ENCODE measurements at places on chromosomes 4 and X.

DNA sequence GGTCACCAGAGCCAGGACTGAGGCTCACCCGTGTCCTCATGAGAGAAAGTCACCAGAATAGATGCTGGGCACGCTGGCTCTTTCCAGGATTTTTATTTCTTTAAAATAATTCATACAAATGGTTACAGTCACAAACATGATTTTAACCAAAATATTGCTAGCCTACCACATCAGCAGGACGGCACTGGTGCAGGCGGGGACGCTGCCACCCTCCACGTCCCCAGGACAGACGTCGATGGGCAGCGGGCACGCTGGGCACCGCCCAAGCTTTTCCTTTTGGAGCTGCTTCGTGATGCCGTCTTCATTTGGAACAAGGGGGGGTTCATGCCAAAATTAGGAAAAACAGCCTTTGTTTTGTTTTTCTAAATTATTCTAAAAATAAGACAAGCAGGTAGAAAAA lies 37.6 kb downstream of the CTBP1 start:
- DNase-seq, result no peak

DNA sequence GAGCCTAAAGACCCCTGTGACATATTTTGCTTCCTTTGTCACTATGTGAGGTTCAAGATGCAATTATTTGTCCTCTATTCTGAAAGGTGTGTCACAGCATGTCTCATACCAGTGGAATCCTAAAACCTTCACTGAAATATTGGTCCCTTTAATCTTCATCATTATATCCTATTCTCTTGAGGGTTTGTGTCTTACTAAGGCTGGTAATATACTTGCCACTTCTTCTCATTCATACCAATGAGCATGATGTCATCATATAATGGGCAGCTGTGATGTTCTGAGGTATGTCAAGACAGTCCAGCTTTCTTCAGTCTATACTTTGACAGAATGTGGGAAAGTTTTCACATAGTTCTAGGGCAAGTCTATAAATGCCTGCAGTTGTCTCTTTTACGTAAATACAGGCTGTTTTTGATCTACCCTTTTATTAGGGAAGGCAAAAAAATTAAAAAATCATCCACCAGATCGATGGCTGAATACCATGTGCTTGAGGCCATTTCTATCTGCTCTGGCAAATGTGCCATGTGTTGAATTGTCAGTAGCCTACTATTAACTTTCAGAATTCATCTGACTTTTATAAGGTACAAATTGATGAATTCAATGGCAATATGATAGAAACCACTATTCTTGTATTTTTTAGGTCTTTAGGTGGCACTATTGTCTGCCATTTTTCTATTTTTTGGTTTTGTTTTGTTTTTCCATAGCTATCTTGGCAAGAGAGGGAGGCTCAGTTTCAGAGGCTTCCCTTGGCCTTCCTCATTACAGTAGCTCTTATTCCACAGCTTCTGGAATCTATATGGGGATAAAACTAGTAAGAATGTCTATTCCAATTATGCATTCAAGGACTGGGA lies 209.0 kb downstream of the PPARGC1A start:
- no peak for DNase-seq

- DNase-seq, result no peak
These were observed 718.7 kb upstream of the MAGEB2 start for GRCh38 chrX:29496636-29497180.

GRCh38 chr4:167555338-167556022 lies 321.2 kb upstream of the SPOCK3 start:
- no peak for DNase-seq

GRCh38 chr4:13922459-13922858 lies 294.9 kb upstream of the BOD1L1 start:
- no peak for DNase-seq

DNA sequence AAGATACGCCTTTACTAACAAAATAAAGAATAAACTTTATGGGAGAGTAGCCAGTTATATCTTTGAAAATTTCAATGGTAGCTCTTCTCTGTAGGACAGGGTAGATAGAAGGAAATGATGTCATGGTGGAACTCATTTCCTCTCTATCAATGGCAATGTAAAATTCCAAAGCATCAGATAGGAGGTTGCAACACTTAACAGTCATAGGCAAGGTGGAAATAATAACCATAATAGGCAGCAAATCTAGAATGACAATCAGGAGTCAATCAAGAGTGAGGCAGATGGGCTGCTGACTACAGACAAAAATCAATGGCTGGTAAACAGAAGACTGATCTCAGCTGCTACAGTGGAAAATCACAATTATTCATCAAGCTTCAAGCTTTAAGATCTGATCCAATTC lies 53.9 kb upstream of the TET2 start:
- DNase-seq, result no peak

DNA sequence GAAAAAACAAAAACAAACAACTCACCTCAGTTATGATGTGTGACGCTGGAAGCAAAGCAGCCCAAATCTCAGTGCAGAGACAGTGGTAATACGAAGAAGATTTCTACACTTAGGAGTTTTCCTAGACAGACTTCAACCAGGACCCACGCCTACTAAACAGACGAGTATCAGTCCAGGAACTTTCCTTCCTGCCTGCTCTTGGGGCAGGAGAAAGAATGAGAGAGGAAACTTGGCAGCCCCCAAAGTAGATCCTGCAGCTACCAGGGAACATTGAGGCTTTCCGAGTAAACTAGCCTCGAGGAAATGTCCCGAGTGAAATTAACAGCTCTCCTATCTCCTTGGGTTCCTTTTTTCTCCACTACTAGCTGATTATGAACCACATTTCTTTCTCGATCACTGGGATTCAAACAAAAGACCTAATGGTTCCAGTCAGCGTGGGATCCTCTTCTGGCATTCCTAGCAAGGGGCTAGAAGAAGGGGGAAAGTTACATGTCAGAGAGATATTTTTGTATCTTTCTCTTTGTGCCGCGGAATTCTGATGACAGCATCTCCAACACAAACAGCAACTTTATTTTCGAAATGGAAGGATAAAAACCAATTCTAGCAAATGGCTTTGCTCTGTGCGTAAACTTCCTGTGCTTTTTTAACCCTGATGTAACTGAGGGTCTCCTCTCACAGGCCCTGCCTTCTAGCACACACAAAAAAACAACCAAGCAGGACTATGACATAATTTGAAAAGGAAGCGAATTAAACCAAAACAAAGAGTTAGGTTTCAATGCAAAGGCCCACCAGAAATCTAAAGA lies 53.2 kb downstream of the PPM1K start:
- DNase-seq, result no peak

DNA sequence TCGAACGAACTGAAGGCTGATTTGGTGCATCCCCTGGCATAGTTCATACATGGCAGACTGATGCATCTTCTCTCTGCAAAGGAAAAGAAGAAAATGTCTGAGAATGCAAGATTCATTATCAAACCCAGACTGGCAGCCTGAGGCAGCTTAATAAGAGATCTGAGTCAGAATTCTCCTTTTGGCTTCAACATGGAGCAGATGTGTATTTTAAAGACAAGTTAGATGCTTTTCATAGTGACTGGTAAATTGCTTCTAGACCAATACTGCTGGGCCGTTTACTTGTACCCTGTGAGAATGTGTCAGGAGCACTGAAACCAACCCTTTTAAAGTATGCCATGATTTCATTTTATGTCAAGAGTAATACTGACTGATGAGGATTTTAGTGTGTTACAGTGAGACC lies 322.0 kb downstream of the NR3C2 start:
- no peak for DNase-seq

DNA sequence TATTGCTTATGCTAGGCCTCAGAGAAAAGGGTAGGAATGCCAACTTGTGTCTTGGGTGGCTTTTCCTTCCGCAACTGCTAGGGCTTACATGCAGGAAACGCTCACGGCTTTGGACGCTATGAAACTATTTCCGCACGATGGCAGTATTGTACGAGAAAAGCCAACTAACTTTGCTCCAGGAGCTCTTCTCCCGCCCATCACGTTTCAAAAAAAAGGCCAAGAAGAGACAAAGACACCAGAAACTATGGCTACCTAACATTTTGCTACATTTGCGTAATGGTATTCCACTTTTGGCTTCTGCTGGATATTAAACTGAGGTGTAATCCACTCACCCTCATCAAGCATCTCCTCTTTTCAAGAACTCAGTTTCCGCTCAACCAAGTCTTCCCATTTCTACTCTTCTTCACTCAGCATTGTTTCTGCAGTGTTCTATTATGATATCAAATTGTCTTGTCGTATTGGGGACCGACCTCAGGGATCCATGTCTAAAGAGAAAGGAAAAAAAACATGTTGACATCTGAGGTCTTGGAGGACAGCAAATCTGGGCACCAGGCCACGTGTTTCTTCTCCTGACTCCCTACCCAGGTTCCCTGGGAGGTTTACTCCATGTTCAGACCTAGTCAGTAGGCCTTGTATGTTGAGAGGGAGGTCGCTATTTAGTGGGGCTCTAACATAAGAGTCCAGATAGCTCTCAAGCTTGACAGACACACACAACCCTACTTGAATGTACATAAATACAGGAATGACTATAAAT lies 239.4 kb upstream of the STK26 start:
- no peak for DNase-seq

DNA sequence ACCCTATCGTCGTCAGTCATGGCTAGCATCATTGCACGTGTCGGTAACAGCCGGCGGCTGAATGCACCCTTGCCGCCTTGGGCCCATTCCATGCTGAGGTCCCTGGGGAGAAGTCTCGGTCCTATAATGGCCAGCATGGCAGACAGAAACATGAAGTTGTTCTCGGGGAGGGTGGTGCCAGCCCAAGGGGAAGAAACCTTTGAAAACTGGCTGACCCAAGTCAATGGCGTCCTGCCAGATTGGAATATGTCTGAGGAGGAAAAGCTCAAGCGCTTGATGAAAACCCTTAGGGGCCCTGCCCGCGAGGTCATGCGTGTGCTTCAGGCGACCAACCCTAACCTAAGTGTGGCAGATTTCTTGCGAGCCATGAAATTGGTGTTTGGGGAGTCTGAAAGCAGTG lies 1.6 kb downstream of the ZCCHC12 start:
- no peak for DNase-seq

DNA sequence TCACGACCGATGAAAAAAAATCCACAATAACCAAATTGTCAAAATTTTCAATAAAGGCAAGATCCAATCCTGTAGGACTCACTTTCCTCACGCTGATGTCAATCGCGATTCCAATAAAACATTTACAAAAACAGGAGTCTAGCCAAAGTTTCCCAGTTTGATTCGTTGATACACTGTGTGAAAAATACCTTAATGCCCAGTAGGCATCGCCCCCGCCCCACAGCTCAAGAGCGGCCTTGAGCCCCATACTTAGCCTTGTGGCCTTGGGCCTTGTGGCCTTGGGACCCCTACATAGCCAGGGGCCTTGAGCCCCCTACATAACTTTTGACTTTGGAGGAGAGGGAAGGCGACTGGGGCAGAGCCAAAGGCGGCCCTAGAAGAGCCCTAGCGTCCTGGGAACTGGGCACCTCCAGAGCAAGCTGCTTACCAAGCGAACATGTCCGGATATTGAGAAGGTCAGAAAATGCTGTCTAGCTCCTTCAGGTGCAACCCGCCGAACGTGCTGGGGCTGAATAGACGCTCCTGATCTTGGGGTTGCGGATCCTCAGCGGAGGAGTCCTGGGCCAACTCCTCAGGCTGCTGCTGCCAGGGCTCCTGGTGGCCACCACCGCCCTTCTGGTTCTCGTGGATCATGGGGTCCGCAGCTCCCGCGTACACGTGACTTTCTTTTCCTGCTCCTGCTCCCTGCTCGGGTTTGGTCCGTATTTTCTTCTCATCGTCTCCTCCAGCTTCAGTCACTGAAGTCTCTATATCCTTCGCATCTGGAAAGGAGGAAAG lies 62.9 kb downstream of the RHOXF2B start:
- DNase-seq, result no peak

GRCh38 chrX:141669689-141670088 lies 28.9 kb downstream of the SPANXD start:
- DNase-seq, result no peak

DNA sequence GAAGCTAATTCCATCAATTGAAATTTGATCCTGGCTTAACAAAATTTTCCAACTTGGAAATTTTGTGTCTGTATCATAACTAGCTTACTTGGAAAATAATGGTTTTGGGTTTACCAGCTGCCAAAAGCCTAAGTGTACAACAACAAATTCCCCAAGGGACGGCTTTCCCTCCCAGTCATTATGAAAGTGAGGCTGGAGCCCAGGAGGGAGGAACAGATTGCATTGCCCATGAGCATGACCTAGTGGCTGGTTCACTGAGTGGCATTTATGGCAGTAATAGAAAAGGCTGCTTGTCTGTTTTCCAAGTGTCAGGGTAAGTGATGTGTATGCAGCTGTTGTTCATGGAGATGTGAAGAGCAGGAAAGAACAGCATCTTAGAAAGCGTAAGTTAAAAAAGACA lies 70.8 kb upstream of the HHIP start:
- DNase-seq, result no peak

DNA sequence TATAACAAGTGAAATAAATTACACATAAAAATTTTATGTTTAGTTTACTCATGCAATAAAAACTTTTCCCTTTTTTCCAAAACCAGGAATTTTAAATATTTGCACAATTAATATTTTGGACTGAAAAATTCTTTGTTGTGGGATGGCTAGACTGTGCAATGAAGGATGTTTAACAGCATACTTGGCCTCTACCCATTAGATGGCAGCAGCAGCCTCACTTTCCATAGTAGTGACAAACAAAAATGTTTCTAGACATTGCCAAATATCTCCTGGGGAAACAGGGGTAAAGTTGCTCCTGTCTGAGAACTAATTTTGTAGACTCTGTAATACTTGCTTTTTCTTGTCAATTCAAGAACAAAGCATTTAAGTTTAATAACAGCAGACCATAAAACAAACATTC lies 49.8 kb downstream of the SCLT1 start:
- no peak for DNase-seq

DNA sequence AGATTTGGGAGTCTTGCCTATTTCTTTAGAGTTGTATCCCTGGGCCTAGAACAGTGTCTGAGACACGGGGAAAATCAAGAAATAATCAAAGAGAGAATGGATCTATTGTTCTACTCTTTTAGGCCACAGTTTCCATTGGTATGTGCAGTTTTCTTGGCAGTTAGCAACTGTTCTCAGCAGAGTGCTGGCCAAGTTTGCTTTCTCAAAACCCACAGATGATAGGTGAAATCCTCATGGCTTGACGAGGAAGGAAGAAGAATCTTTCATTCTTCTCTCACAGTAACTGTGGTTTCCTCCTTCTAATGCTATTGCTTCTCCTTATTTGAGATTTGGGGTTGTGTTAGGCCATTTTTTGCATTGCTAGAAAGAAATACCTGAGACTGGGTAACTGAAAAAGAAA lies 42.2 kb downstream of the AGA start:
- no peak for DNase-seq

DNA sequence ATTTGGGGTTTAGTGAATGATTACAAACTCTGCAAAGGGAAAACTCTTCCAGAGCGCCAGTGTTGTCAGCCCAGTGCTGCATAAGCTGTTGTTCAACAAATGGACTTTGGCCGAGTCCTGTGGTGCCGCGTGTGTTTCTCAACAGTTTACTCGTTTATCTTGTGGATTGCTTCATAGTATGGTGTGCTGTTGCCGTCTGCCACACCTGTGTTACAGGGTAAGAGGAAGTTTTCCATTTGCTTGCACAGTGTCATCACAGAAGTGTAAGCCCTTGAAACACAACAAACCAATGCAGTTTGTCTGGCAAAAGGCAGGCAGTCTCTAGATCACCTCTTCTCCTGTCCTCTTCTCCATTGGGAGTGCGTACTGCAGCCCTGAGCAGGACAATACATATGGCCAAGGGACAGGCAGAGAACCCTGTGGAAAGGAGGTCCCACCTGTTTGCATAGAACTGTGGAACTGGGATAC lies 66.3 kb downstream of the DCUN1D4 start:
- no peak for DNase-seq

- no peak for DNase-seq
These were observed 130.0 kb upstream of the STX18 start for GRCh38 chr4:4671774-4672349.
